Heart left ventricle (tissue), 16 donors: ENCODE measurements at places on chromosomes 2 and 18. TPM values are rescaled to one million over a fixed set of nuclear protein-coding genes. Genes with fewer than 3 reads are reported as not detected.

- no peaks in the 10 kb centered on the region for H3K36me3 ChIP-seq
- no peaks in the 10 kb centered on the region for H3K27me3 ChIP-seq
Observed at GRCh38 chr2:240300261-240300821, 135.1 kb upstream of the GPC1 start.

SIX3 gene
- total RNA-seq: not detected

GPR155 gene
- total RNA-seq: 17.3 TPM

GRCh38 chr2:36356990-36357846 is 1.6 kb downstream of the CRIM1 start:
- peak overlapping the region; percentile 91 for H3K27ac ChIP-seq

- H3K27ac ChIP-seq: no peak overlapping the region
- DNase-seq: no peak
- no peak overlapping the region for H3K4me3 ChIP-seq
- H3K27me3 ChIP-seq: no peaks in the 10 kb centered on the region
Observed at GRCh38 chr2:141957827-141958450, 172.9 kb downstream of the LRP1B start.

DNA sequence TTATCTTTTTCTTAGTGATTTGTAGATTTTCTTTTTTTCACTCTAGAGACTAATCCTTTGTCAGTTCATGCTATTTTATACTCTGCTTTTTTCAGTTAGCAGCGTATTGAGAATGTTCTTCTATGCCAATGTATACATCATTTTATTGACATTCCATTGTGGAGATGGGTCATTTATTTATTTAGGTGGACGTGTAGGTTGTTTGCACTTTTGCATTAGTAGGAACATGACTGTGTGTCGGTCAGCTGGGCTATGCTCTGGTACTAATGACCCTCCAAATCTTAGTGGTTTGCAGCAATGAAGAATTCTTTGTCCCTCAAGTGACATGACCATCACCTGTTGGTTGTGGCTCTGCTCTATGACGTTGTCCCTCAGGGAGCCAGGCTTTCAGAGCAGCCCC is 33.6 kb downstream of the HPCAL1 start:
- peaks cover 22% of the 10 kb centered on the region for H3K4me1 ChIP-seq
- H3K27ac ChIP-seq: no peak overlapping the region
- no peaks in the 10 kb centered on the region for H3K27me3 ChIP-seq
- DNase-seq: no peak
- no peaks in the 10 kb centered on the region for H3K36me3 ChIP-seq

DNA sequence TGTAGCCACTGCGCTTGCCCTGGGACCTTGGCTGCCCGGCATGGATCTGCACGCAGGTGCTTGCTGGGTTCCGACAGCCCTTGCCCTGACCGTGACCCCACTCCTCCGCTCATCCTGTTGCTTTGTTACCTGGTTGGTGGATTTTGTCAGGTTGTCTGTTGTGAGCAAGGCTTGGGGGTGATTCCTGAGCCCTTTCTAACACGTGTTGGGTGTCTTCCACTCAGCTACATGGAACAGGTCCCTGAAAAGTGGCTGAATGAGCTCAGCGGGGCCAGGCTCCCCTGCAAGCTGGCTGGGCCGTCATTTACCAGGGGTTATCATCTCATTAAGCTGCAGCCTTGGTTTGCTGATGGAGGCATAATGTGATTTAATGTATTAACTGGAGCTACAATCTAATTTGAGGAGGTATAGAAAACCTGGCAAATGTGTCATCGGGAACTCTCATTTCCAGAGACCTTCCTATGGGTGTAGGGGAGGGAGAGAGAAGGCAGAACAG is 24.6 kb downstream of the RAMP1 start:
- H3K4me1 ChIP-seq: peaks cover 18% of the 10 kb centered on the region
- peak overlapping the region; percentile 100 for H3K27ac ChIP-seq
- no peaks in the 10 kb centered on the region for H3K36me3 ChIP-seq
- H3K4me3 ChIP-seq: no peak overlapping the region

GRCh38 chr2:239391286-239392071 is 9.3 kb downstream of the HDAC4 start:
- no peaks in the 10 kb centered on the region for H3K36me3 ChIP-seq
- H3K4me1 ChIP-seq: peaks cover 39% of the 10 kb centered on the region
- no peak overlapping the region for H3K4me3 ChIP-seq
- no peaks in the 10 kb centered on the region for H3K27me3 ChIP-seq
- H3K27ac ChIP-seq: no peak overlapping the region
- DNase-seq: no peak
